Fibroblast of mammary gland (primary cell): ENCODE measurements at places on chromosomes 7 and 10.

- DNase-seq, result peak; percentile 79
Measured at GRCh38 chr7:120272261-120272660, 714 bp upstream of the KCND2 start.

DNA sequence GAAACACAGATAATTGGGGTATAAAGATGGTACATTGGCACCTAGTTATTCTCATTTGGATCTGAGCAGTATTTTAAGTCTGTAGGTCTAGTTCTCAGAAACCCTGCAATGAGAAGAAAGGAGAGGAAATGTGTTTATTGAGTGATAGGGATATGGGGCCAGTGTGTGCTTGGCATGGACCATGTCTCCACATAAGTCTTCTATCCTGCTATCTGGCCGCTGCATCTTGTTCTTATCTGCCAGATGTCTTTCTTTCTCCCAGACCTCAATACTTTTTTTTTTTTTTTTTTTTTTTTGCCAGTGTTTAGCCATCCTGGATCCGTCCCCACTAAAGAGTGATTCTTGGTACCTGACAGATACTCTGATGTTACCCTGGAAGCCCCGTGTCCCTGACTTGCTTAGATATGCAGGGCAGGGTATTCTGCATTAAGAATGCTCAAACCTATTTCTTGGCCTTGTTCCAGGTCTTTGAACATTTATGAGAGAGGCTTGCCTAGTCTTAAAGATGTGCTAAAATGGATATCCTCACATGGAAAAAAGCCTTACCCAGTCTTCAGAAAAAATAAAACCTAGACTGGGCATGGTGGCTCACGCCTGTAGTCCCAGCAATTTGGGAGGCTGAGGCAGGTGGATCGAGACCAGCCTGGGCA is 10.0 kb downstream of the MTURN start:
- DNase-seq, result no peak

- DNase-seq, result peak; percentile 96
Measured at GRCh38 chr7:42097752-42098151, 139.3 kb downstream of the GLI3 start.

DNA sequence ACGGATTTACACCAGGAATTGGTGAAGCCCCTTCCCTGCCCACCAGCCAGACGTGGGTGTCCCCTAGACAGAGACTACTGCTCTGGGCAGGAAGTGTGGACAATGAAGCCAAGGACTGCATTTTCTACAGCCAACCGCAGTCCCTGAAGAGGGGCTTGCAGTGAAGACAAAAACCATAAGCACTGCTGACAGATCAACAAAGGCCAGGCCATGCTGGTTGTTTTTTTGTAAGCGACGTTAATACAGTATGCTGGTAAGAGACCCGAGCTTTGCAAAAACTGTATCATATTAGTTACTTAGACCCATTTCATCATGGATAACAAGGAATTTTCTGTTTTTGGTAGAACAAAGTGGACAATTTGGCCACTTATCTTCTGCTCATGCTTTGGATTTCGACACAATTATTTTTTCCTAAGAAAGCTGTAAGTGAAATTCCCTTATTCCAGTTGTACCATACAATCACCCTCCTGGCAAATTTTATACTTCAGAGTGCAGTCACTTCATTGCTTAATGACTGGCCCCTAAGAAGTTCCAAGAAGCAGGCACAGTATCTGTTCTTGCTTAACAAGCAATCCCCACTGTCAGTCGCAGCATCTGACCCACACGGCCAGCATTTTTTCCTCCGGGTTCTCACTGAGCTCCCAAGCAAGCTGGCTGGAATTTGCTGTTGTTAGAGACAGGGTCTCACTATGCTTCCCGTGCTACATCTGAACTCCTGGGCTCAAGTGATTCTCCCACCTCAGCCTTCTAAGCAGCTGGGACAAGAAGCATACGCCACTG is 163.5 kb downstream of the PARD3 start:
- peak; percentile 17 for DNase-seq

GRCh38 chr10:5369362-5370158 is 4.8 kb downstream of the UCN3 start:
- no peak for DNase-seq

DNA sequence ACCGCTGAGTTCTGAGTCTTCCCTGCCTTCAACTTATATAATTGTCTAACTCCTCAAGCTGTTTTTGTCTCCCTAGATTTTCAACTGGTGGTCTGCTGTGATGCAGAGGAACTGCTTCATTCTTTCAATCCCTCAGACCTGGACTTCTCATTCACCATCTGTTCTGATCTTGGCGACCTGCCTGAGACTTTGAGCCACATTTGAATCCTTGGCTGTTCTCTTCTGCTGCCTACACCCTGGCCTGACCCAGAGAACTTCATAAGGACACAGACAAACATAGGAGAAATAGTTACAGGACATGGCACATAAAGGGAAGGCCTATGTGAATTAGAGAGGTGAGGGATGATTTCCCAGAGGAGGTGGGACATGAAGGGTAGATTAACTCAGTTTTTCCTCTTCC is 326.7 kb downstream of the PTEN start:
- DNase-seq, result no peak

- peak; percentile 91 for DNase-seq
Measured at GRCh38 chr10:59907918-59908807, 1.8 kb upstream of the CCDC6 start.

DNA sequence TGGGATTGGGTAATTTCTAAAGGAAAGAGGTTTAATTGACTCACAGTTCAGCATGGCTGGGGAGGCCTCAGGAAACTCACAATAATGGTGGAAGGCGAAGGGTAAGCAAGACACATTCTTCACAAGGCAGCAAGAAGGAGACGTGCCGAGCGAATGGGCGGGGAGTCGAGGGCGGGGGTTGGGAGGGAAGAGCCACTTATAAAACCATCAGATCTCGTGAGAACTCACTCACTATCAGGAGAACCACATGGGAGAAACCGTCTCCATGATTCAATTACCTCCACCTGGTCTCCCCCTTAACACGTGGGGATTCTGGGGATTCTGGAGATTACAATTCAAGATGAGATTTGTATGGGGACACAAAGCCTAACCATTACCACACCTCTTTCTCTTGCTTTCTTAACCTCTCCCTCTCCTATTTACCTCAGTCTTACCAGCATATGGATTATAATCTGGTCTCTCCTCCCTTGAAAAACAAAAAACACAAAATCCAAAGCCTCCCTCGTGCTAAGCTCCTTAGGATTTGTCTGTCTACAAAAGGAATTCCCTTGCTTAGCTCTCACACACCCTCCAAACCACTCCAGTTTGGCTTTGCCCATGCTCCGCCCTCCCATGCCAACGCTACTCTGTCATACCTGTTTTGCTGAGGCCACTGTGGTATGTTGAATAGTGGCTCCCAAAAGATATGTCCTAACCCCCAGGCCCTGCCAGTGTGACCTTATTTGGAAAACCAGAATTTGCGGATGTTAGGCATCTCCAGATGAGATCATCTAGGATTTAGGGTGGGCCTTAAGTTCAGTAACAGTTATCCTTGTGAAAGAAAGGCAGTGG is 19.6 kb upstream of the EFCAB10 start:
- no peak for DNase-seq

- DNase-seq, result peak; percentile 30
Measured at GRCh38 chr10:7119325-7120015, 291.4 kb downstream of the SFMBT2 start.

DNA sequence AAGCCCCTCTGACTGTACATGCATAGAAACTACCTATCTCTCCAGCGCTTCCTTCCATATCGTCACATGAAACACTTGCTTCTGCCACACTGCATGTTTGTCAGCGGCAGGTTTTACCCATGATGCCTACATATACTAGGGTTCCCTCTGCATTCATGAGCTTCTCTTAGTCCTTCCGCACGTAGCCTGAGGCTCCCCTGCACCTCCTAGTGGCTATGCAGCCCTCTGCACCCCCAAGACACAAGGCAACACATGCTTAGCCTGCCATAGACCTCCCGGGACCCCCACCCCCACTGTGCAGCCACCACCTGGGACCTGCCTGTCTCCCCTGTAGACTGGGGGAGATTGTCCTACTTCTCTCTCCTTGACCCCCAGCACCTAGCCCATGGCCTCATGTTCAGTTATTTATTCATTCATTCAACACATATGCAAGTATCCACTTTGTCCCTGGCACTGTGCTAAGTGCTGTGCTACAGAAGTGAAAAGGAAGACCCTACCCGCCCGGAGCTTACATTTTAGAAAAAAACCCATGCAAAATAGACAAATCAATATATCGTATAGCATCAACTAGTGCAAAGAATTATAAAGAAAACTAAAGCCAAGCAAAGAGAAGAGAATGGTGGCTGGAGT is 23.5 kb downstream of the TMEM273 start:
- peak; percentile 42 for DNase-seq

GRCh38 chr10:110479710-110480109 is 18.0 kb upstream of the DUSP5 start:
- no peak for DNase-seq

DNA sequence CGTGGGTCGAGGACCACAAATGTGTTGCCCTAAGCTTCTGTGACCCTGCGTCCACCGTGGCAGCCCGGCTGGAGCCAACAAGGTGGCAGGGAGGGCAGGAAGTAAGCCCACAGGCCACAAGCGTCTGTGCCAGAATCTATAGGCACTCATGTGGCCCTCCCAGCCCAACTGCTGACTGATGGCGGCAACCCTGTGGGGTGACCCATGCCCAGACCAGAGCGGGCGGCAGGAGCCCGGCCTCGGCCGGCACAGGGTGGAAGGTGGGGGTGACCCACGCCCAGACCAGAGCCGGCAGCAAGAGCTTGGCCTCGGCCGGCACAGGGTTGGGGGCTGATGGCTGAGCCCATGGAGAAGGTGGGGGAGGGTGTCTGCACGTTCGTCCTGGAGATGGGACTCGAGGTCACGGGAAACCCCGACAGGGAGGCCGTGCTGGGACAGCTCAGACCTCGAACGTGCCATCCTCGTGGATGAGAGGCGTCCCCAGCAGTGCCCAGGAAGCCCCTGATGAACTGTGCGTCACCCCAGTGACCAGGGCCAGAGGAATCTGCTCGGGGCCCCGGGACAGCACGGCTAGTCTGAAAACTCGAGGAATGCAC is 181.0 kb downstream of the ELFN1 start:
- no peak for DNase-seq

DNA sequence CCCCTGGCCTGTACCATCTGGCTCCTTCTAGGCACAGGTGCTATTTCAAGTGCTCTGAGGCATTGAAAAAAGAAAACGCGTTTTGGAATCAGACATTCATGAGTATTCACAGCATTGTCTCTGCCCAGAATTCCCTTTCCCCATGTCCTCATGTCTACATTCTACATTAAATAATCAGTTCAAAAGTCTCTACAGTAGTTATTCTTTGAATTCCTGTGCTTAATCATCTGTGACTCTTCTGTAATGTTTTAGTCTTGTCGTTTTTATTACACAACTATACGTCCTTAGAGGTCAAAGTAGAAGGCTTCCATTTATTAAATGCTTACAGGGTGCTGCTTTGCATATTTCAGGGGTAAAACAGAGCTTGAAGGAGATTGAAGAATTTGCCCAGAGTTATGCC is 95.7 kb downstream of the BICC1 start:
- DNase-seq, result peak; percentile 39

DNA sequence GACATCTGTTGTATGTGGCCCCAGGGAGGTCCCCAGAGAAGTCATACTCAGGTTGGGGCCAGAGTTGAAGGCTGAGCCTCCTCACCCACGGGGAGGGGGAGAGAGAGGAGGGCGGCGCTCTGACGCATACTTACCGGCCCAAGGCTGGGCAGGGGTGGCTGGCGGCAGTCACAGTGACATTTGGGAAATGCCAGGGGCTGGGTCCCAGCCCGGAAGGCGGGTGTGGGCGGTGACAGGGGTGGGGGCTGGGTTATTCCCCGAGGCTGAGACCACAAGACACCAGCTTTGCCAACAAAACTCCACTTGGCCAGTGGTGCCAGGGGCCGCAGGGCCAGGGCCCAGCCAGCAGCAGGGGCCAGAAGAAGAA is 41.1 kb downstream of the RASGEF1A start:
- DNase-seq, result no peak

GRCh38 chr10:63206576-63206975 is 73.4 kb downstream of the NRBF2 start:
- no peak for DNase-seq

DNA sequence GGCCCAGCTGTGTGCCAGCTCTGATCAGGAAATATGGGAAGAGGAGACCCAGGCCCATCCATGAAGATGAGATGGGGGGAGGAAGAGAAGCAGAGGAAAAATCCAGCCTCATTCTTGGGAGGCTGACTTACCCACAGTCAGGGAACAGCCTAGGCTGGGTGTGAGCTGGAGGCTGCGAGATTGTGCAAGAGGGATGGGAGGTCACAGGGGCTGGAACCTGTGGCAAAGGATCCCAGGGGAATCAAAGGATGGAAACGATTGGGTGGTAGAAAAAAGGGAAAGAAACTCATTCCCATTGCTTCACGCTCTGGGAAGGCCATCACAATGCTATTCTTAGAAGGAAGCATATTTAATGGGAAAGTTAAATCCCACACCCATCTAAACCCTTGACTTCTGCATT is 26.7 kb upstream of the CRHR2 start:
- DNase-seq, result peak; percentile 84

DNA sequence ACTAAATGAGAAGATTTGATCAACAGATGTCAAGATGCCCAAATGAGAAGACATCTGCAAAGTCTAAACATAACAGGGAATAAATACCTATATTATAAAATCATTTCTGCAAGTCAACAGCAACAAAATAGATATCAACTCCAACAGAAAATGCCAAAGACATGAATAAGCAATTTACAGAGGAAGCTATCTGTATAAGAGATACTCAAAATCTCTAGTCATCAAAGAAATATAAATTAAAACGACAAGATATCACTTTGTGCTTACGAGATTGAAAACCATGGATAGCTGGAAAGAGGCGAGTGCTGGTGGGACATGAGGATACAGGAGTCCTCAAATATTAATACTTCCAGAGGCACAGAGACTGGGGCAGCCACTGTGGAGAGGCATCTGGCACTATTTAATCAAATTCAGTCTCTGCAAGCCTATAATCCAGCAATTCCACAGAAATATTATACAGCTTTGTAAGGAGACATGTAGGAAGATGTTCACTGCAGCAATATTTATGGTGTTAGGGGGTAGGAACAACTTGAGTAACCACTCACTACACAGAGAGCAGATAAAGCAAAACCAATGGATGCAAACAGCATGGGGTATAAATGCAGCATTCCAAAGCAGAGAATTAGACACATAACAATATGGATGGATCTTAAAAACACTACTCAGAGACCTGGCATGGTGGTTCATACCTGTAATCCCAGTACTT is 4.8 kb downstream of the DNMBP start:
- no peak for DNase-seq

GRCh38 chr10:44992070-44992731 is 8.5 kb upstream of the ZNF22 start:
- DNase-seq, result no peak

DNA sequence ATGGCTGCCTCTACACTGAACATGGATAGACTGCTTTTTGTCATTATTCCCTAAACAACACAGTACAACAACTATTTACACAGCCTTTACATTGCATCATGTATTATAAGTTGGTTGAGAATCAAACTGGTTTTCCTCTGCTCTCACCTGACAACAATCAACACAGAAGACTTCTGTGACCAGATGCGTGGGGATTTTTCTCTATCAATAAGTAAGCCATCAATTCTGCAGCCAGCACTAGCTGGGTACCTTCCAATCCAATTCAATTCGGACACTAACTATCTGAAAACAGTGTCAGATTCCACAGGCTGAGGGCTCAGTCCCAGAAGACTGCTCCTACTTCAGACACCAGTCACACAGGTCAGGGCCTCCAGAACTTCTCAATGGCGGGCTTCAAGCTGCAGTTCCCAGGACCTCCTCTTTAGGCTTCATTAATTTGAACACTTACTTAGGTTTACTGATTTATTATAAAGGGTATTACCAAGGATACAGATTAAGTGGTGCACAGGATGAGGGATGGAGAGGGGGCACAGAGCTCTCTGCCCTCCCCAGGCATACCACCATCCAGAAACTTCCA is 36.4 kb upstream of the ASL start:
- no peak for DNase-seq
